ENCODE measurements at places on chromosomes 1 and 21.

DNA sequence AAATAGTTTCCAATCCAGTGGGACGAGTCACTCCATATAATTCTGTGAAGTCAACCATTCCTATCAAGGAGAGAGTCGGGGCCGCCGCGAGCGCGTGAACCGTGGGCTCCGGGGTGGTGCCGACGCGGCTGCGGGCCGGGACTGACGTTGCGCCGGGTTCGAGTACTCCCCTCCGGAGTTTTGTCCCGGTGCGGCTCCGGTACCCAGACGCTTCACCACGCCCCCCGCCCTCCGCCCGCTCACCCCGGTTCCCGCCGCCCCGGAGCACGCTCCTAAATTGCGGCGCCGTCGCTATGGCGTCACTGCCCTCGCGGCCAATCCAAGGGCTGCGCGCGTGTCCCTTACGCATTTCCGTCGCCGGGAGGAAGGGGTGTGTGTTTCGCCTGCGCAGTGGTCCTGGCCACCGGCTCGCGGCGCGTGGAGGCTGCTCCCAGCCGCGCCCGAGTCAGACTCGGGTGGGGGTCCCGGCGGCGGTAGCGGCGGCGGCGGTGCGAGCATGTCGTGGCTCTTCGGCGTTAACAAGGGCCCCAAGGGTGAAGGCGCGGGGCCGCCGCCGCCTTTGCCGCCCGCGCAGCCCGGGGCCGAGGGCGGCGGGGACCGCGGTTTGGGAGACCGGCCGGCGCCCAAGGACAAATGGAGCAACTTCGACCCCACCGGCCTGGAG lies at the start of gene ATAD3B:
Gene ATAD3B (plus strand): TSS at position 377 of the 664 bp plus-strand sequence. CDS start 120 bp downstream, at position 497.
- peak; percentile 85 for DNase-seq

DNA sequence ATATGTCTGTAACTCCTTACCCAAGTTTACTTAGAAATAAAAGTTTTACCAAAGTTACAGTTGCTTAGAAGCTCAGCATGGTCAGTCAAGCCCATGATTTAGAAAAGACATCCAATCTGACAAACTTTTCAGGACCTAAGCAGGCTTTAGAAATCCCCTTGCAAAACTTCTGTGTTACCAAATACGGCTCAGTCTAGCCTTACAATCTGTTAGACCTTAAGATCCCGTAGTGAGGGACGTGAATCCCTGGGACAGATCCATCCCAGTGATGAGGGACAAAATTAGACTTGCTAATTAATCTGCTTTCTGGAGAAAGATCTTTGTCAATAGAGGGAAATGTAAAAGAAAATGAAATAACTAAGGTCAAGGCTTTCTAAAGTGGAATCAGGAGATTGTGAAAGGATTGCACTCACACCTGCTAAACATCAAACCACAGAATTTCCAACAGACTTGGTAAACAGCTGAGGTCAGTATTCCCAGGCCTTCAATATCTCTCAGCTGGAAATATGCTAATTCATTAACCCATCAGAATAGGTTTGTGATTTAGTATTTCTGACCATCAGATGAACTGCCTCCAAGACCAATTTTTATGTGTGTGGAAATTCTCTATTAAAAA lies 375.3 kb downstream of the DUSP10 start:
- DNase-seq: no peak

GRCh38 chr21:16796776-16797175 lies 716.1 kb upstream of the CXADR start:
- no peak for DNase-seq

GRCh38 chr1:195617106-195617505 lies 991.1 kb downstream of the KCNT2 start:
- DNase-seq: no peak

- DNase-seq: no peak
These were observed 6.3 kb downstream of the ERG start for GRCh38 chr21:38492007-38492406.

Measured in T-helper 1 cell (primary cell).